ENCODE measurements at places on chromosomes 13 and 19.

DNA sequence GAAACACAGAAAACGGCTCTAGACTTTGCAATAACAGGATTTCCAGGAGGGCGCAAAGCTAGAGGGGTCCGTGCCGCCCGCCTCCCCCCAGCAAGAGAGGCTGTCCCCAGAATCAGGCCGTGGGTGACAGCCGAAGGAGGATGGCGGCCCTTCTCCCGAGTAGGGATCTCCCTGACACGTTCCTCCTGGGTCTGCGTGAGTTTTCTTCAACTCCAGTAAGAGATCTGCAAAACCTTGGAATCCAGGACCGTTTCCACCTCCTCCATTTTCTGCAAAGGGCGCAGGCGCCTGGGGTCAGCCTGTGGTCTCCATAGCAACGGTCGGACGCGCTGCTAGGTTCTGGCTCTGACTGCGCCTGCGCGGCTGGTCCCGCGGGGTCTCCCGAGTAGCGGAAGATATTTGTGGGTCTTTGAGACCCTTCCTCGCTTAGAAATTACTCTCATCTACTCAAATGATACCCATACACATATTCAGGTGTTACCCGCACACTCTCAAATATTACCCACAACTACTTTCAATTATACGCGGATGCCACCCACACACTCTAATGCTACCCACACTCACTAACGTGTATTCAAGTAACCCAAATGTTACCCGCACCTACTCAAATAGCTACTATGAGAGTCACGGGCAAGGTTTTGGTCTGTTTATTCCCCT lies 2.1 kb downstream of the PNMA8C start:
- peak; percentile 94 for DNase-seq

DNA sequence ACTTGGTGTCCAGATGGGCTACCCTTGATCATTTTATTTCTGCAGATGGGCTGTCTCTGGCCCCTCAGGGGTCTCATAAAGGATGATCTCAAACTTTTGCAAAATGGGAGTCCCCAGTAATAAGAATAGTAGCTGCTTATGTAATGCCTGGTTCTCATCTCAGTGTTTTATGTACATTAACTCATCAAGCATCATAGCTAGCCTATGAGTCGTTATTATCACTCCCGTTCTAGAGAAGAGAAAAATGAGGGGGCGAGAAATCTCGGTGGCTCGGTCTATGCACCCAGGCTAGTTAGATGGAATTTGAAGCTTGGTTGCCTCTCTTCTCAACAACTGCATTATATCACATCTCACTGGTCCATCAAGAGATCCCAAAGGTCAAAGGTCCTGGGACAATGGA lies 3.4 kb downstream of the CACNG6 start:
- DNase-seq = no peak

- DNase-seq = no peak
These were observed 87.7 kb downstream of the TNFSF13B start for GRCh38 chr13:108357228-108357627.

- no peak for DNase-seq
These were observed 42.6 kb downstream of the KPNA3 start for GRCh38 chr13:49749848-49750247.

- DNase-seq = no peak
These were observed 18.7 kb upstream of the AURKC start for GRCh38 chr19:57212109-57212508.

GRCh38 chr13:55816976-55817601 lies 1323.6 kb upstream of the PRR20A start:
- DNase-seq = no peak

- DNase-seq = peak; percentile 87
These were observed 14.4 kb downstream of the EPS15L1 start for GRCh38 chr19:16457195-16457953.

DNA sequence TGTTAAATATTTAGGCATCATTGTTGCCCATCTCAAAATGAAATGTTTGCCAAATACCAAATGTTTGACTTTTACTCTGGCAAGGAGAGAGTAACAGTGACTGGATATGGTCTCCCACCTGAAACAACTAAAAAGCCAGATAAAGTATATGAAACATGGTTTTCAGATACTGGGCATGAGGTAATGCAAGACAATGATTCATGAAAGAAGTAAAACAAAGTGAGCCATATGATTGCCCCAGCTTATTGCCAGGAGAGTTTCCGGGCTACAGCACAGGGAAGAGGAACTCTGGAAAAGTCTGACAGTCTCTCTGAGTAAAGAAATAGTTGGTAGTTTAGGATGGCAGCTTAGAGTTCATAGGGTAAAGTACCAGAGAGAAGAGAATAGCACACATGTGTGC lies 354.6 kb downstream of the DNAJC15 start:
- no peak for DNase-seq

GRCh38 chr13:104355041-104355670 lies 1288.9 kb upstream of the SLC10A2 start:
- DNase-seq = no peak

DNA sequence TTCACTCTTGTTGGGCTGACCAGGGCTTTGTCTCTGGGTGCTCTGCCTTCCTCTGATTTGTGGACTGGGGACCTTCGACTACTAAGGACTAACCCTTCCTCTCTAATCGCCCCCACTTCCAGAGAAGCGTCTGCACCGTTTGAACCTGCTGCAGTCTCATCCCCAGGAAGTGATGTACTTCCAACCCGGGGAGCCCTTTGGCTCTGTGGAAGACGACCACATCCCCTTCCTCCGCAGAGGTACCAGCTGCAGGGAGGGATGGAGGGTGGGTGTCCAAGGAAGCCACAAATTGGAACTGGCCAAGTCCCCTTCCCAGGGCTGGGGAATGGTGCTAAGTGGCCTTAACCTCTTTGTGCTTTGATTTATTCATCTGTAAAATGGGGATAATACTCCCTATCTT lies 9.2 kb downstream of the QPCTL start:
- DNase-seq = no peak

DNA sequence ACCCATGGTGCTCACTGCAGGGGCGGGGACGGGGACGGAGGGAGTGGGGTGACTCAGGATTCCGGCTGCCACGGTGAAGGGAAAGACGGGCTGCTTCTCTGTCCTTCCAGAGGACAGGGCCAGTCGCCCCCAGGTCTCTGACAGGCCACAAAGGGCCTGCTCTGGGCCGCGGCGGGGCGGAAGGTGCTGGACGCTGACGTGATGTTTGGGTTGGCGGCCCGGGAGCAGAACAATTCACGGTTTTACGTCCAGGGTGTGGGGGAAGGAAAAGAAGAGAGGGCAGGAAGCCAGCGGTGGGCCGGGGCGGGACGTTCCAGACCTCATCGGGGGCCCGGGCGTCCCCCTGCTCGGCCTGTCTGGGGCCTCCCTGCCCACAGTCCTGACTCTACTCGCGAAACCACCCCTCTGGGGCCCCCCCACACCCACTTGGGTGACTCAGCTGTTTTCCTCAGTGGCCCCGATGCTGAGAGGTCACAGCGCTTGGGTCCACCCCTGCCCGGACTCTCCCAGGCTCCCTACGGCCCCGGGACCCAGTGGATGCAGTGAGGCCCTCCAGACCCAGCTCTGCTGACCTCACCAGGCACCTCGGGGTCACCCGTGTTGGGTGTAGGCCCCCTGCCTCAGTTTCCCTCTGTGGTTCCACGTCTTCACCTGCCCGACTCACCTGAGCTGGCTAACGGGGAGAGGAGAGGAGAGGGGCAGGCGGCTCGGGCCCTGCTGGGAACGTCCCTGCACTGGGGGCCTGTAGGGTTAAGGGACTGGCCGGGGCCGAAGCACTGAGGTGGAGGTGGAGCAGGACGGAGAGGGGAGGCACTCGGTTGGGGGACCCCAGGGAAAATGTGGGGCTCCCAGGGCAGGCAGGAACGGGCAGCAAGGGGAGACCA lies 29.2 kb downstream of the PIP5K1C start:
- DNase-seq = no peak

DNA sequence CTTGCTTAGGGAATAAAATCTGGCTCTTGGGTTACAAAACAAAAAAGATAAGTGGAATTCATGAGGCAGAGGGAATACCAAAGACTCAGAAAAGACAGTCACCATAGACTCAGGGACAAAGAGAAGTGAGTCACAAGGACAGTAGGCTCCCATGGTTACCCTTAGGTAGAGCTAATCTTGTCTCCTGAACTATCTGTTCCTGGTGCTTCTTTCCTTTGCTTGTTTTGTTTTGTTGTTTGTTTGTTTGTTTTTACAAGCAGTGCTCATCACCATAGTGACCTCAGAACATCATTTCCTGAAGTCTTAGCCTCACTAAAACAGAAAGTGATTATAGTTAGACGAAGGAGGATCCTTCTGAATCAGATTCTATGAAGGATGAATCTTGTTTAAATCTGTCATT lies 142.3 kb upstream of the SOX21 start:
- no peak for DNase-seq

DNA sequence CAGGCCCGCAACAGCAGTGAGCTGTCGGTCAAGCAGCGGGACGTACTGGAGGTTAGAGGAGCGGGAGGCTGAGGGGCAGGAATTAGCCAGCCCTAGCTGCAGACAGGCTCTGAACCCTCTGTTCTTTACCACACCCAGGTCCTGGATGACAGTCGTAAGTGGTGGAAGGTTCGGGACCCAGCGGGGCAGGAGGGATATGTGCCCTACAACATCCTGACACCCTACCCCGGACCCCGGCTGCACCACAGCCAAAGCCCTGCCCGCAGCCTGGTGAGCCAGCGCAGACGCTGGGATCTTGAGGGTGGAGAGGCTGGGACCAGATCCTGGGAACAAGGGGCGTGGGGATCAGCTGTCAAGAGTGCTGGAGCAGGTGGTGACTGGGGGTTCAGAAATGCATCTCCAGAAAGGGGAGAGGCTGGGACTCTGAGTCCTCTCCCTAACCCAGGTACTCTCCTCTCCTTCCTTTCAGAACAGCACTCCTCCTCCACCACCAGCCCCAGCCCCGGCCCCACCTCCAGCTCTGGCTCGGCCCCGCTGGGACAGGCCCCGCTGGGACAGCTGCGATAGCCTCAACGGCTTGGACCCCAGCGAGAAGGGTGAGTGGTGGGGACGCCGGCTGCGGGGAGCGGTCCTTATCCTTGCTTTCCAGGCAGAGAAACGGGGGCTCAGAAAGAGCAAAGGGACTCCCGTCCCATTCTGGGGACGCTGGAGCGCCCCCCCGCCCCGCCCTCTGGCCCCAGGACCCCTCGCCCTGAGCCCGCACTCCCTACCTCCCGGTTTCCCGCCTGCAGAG lies 10.4 kb downstream of the EPS8L1 start:
- peak; percentile 56 for DNase-seq

DNA sequence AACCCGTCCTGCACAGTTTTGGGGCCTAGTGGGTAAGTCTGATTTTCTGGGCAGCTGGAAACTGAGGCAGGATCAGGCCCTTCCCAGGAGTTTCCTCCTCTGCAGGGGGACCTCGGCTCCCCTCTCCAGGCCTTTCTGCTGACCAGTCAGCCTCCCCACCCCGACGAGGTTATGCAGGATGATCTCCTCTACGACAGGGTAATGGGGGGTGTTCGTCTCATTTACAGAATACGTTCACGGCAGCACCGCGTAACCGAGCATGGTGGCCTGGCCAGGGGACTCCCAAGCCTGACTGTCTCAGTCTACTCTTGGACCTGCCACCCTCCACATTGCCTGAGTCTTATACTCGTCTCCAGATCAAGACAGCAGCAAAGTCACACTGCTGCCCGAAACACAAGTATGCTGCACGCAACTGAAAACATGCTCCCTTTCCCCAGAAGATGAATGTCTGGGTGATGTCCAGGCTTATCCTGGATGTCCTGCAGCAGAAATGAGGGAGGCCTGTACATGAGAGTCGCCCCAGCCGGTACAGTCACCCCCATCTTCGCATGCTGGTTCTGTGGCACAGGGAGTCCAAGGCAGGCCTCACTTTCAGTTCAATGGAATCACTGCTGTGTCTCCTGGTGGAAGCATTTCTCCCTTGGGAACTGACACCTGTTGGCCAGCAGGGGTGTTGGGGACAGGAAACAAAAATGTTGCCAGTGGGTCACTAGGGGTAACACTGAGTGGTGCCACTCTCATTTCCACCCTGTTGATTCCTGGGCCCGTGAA lies 120.8 kb downstream of the SOX1 start:
- DNase-seq = no peak

DNA sequence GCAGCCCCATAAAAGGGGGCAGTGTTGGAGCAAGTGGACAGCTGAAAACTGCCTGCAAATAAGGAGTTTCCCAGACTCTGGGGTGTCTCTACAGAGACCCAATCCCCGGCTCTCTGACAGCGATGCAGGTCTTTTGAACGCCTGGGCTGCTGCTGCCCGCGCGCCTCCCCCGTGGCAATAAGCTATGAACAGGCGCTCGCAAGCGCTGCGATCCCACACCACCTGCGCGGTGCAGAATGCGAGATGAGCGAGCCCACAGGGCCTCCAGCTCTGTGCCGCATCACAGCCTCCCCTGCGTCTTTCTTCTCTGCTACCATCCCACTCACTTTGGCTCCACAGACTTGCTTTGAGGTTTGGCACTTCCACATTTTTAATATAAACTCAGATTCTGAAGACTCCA lies 62.3 kb downstream of the KCTD15 start:
- no peak for DNase-seq

GRCh38 chr19:42129399-42130253 lies 2.6 kb downstream of the POU2F2 start:
- peak; percentile 84 for DNase-seq

DNA sequence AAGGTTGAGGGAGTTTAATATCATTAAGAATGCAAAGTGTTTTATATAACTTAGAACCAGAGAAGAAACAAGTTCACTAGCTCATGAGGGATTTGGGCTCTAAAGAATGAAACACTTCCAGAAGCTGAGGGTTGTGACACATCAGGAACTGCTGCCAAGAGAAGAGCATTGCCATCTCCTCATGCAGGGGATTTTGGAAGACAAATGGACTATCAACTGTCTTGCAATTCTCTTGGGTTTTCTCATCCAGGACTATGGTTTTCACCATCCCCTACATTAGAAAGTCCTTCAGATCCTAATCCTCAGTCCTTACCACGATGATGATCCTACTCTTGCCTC lies 59.7 kb upstream of the KL start:
- DNase-seq = no peak

DNA sequence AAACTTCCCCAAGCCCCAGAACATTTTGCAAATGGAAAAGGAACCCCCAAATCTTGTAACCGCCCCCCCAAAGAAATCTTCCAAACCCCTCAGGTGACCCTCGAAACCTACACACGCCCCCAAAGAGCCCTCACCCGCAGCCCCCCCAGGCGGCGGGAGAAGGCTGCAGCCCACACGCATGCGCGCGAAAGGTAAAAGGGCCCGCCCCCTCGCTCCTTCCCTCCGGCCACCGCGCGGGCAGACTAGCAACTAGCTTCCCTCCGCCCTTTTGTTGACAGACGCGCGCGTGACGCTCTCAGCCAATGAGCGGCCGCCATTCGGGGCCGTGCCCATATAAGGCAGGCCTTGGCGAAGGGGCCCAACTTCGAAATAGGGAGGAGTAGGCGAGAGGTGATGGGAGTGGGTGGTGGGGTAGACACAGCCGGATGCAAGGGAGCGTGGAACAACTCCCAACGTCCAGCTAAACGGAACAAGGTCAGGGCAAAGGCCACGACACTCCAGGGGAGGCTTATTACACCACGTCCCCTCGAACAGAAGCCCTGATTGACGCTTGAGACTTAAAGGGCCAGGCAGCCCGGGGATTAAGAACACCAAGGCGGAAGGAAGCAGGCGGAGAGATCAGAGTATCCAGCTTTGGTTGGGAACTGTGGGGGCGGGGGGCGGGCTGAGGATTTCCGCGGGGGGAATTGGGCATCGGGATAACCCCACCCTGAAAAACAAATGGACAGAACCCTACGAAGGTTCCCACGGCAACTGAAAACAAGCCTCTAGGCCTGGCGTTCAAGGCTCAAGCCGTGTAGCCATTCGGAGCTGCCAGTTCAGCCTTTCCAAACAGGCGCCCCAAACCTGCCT lies 13.3 kb downstream of the FBXO46 start:
- DNase-seq = peak; percentile 97
